Stimulated activated CD8-positive, alpha-beta memory T cell treated with anti-CD3 and anti-CD28 coated beads, Interleukin-7, amount 100 ng/mL, for 24 hours (primary cell): ENCODE measurements at places on chromosomes 5 and 9.

DNA sequence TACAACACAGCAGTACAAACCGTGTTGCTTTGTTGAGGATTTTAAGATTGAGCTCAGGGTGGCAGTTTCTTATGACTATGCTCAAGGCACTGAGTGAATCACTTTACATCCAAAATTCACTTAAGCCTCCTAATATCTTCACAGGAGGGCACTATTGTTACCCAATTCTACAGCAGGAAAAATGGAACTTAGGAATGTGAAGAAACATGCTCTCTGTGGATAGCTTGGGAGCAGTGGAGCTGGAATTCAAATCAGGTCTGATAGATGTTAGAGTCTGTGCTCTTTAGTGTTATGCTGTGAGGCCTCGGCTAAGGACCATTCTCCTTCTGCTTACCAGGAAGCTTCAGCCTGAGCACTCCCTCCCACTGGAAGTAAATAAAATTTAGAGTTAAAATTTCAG is 18.7 kb upstream of the HMHB1 start:
- no peak for DNase-seq

DNA sequence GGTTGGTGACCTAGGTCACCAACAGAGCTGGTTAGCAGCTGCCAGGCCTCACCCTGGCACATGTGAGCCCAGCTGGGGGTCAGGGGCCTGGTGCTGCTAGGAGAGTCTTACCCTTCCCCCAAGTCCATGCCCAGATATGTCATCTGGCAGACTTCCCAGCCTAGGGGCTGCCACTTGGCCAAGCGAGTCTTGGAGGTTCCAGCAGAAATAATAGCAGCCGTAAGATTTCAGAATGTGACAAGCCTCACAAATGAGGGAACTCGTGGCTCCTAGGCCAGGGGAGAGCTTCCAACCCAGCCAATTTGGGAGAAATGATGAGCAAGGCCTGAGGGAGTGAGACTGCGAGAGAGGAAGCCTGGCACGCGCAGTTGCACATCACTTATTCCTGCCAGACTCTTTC is 11.1 kb downstream of the URM1 start:
- DNase-seq: no peak

DNA sequence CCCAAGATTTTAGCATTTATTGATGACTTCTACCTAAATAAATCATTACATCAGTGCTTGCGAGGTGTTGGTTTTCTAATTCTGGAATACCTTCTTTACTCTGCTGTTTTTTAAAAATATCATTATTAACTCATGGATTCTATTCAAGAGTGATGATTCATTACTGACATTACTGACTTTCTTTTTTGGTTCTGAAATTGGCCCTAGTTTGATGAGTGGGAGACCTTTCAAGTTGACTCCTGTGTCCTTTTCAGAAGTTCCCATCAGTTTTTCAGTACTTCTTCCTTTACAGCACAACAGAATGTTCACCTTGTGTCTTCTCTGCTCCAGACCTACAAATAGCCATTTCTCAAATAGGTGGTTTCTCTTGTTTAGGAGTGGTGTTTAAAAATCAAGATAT is 114.1 kb downstream of the PCSK5 start:
- DNase-seq: no peak

- no peak for DNase-seq
Measured at GRCh38 chr5:81579262-81579924, 171.5 kb downstream of the SSBP2 start.

GRCh38 chr9:98144076-98144475 is 25.1 kb upstream of the TRIM14 start:
- DNase-seq: no peak

GRCh38 chr5:133383580-133383939 is 228.8 kb downstream of the FSTL4 start:
- no peak for DNase-seq

GRCh38 chr9:89029788-89030187 is 38.5 kb downstream of the S1PR3 start:
- DNase-seq: no peak

DNA sequence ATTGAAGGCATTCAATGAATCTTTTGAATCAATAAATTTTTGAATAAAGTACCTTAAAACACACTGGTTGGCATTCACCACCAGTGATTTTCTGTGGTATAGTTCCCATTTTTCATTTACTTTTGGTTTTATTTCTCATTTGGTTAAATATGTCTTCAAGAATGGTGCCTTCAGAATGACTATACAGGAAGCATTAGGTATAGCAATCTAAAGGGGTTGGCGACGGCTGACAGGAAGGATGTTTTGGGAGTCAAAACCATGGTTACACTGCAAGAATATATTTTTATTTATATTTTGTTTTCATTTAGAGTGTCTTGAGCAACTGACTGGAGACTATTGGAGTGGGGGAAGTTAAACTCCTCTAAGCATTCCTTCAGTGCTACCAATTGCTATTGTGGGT is 235.7 kb downstream of the HTR1A start:
- DNase-seq: no peak

DNA sequence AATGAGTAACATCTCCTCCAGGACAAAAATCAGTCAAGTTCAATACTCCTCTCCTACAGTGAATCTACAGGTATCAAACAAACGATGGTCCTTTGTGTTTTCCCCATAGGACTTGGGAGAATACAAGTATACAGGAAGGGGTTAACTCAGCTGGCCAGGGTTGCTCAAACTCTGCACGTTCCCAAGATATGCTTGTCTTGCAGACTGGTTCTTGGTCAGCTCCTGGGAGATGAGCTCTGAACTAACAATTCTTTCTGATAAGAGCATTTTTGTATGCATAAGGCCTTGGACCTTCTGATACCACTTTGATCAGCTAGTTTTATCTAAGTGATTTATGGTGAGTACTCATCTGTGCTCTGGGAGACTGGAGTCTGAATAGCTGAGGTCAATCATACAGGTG is 42.1 kb downstream of the LOX start:
- DNase-seq: no peak

GRCh38 chr9:108549184-108549583 is 306.6 kb downstream of the ACTL7B start:
- no peak for DNase-seq

GRCh38 chr5:157509093-157509492 is 49.1 kb downstream of the NIPAL4 start:
- DNase-seq: no peak

DNA sequence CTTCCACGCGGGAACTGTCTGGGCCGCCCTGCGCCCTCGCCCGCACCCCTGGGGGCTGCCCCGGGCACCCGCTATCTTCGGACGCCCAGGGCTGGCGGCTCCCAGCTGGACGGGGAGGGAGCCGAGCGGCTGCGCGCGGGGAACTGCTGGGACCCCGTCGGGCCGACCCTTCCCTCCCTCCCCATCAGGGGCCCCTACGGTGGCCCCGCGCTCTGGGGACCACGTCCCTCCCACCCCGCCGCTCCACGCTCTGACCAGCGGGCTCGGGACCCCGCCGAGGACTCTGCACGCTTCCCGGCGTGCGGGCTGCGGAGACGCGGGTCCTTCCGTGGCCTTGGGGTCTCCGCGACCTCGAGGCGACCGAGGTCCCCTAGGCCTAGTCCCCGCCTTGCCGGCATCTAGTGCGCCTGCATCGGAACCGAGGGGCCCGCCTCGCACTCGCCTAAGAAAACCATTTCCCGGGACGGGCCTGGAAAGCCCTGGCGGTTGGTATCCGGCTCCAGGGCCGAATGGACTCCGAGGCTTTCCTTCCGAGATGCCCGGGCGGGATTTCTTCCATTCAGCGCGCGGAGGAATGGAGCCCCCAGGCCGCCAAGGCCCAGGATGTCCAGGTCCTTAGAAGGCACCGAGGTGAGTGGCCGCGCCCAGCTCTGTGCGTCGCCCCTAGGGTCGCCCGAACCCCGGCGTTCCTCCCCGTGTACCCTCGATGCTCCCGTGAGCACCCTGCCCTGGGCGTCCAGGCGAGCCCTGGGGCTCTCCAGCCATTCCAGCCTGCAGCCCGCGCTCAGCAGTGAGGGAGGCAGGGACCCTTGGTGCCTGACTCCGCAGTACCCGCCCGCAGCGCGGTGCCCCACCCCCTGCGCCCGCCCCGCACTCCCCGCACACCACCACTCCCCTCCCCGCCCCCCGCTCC is 705 bp upstream of the SLC6A3 start:
- DNase-seq: no peak

DNA sequence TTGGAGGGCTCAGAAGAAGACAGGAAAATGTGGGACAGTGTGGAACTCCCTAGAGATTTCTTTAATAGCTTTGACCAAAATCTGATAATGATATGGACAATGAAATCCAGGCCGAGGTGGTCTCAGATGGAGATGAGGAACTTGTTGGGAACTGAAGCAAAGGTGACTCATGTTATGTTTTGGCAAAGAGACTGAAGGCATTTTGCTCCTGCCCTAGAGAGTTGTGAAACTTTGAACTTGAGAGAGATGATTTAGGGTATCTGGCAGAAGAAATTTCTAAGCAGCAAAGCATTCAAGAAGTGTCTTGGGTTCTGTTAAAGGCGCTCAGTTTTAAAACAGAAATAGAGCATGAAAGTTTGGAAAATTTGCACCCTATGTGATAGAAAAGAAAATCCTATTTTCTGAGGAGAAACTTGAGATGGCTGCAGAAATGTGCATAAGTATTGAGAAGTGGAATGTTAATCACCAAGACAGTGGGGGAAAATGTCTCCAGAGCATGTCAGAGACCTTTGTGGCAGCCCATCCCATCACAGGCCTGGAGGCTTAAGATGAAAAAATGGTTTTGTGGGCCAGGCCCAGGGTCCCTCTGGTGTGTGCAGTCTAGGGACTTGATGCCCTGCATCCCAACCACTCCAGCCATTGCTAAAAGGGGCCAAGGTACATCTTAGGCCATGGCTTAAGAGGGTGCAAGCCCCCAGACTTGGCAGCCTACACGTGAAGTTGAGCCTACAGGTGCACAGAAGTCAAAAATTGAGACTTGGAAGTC is 463.7 kb upstream of the TLE4 start:
- DNase-seq: no peak

DNA sequence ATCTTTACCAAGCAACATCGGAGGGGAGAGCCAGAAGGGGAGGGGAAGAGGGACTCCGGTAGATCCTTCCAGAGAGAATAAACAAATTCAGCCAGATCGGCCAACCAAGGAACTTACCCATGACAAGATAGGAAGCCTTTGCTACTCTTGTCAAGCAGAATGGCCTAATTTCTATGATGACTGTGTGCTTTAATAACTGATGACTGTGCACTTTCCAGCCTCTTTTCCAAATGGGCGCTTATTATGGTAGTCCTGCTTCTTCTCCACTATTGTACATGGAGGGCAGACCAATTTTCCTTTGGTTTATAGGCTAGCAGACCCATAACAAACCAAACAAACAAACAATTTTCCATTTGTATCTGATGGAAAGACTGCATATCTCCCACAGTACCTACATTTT is 163.8 kb upstream of the RFX3 start:
- DNase-seq: no peak

DNA sequence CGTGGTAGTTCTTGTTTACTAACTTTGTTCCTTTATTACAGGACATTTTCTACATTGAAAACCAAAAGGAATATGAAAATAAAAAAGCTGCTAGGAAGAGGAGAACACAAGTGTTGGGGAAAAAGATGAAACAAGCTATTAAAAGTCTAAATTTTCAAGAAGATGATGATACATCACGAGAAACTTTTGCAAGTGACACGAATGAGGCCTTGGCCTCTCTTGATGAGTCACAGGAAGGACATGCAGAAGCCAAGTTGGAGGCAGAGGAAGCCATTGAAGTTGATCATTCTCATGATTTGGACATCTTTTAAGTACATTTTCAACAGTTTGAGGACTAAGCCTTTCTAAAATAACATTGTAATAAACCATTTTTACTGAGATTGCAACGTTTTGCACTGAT is 23.8 kb downstream of the PHAX start:
- no peak for DNase-seq
